ENCODE measurements at places on chromosomes 5 and 9. TPM values are rescaled to one million over a fixed set of nuclear protein-coding genes. Genes with fewer than 3 reads are reported as not detected.

GRCh38 chr5:27124590-27124989 is 86.2 kb upstream of the CDH9 start:
- no peak overlapping the region for H3K27ac ChIP-seq
- H3K27me3 ChIP-seq, result no peaks in the 10 kb centered on the region
- H3K36me3 ChIP-seq, result no peaks in the 10 kb centered on the region
- no peak overlapping the region for H3K4me3 ChIP-seq

DNA sequence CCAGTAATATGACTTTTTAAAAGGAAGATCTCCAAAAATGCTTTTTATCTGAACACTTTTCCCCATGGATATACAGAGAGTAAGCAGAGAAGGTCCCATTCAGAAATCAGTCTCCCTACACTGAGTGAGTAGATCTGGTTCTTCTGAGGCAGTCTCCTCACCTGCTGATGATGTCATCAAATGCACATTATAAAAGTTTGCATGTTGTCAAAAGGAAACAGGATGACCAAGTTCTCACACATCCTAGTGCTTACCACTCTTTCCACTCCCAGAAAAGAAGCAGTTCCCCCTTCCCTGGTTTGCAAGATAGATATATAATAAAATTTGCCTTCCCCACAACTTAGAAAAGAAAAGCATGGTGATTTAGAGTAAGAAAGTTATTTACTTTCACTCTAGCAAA is 180.5 kb downstream of the RAB3C start:
- H3K36me3 ChIP-seq, result no peaks in the 10 kb centered on the region
- no peaks in the 10 kb centered on the region for H3K27me3 ChIP-seq
- no peak overlapping the region for H3K4me3 ChIP-seq
- H3K4me1 ChIP-seq, result peaks cover 4% of the 10 kb centered on the region
- DNase-seq, result no peak
- no peak overlapping the region for H3K27ac ChIP-seq

DNA sequence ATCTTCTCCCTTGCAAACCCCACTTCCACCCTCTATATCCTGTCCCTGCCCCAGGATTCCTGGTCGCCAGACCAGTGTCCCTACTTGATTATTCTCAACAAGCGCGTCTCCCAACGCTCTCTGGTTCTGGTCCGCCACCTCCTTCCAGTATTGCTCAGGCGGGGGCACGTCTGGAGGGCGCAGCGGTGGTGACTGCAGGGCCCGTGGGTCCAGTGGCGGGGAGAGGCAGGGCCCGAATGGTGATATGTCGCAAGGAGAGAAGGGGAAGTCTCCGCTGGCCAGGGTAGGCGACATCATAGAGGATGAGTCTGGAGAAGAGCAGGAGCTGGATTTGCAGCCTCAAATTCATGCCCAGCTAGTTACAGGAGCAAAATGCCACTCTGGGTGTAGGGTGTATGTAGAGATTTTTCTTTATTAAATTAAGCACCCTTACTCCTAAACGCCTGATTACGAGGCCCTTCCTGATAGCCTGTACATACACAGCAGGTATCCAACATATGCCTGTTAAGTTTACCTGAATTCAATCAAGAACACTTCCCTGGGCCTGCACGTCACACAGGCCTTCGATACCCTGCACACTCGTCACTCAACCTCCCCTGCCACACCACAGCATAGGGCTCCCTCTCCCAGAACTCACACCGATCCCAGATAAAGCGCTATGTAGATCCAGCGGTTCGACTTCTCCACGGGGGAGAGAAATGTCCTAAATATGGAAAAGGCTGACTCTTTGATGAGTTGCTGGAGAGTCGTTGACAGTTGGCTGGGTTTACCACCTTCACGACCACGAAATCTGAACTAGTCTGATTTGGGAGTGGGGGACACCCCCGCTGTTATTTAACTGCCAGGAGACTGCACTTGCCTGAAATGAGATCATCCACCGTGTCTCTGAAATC is 4.8 kb downstream of the MCIDAS start:
- peak; percentile 50 for DNase-seq
- H3K27ac ChIP-seq, result no peak overlapping the region
- H3K36me3 ChIP-seq, result no peaks in the 10 kb centered on the region
- H3K4me3 ChIP-seq, result no peak overlapping the region
- peaks cover 72% of the 10 kb centered on the region for H3K27me3 ChIP-seq

GRCh38 chr5:61667525-61668218 is 335.6 kb downstream of the ZSWIM6 start:
- no peak for DNase-seq
- no peaks in the 10 kb centered on the region for H3K27me3 ChIP-seq
- H3K4me3 ChIP-seq, result no peak overlapping the region
- no peak overlapping the region for H3K27ac ChIP-seq

The SLC27A6 gene
- total RNA-seq, result 56.5 TPM

All from esophagus muscularis mucosa (tissue), 4 donors.